ENCODE measurements at places on chromosomes 12 and 14.

DNA sequence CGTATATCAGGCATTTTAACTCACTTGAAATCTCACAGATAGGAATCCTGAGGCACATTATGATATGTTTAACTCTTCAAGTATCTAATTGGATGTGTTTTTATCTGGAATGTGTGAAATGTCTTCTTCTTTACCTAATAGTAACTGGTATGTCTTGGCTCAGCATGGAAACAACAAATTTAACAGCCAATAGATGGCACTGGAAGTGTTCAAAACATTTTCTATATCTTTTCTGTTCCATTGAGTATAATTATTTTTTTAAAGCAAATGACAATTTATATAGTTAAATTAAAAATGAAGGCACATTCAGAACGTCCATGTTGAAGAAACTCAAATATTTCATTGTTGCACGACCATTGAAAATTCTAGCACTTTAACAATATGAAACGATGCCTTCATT is 164.6 kb upstream of the SLC16A7 start:
- DNase-seq: no peak

GRCh38 chr12:64431791-64432190 is 20.1 kb upstream of the TBK1 start:
- no peak for DNase-seq

GRCh38 chr12:63888908-63889635 is 44.6 kb downstream of the SRGAP1 start:
- no peak for DNase-seq

DNA sequence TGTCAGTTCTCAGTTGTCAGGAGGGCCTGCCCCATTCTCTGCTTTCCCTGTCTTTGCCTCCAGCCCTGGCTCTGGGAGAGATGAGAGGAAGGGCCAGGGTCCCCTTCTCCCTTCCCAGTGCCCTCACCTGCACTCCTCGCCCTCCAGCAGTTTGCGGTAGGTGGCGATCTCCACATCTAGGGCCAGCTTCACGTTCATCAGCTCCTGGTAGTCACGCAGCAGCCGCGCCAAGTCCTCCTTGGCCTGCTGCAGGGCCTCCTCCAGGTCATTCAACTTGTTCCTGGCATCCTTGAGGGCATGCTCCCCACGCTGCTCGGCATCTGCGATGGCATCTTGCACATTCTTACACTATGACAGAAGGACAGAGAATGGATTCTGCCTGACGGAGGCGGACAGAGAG is 5.4 kb downstream of the KRT2 start:
- no peak for DNase-seq

DNA sequence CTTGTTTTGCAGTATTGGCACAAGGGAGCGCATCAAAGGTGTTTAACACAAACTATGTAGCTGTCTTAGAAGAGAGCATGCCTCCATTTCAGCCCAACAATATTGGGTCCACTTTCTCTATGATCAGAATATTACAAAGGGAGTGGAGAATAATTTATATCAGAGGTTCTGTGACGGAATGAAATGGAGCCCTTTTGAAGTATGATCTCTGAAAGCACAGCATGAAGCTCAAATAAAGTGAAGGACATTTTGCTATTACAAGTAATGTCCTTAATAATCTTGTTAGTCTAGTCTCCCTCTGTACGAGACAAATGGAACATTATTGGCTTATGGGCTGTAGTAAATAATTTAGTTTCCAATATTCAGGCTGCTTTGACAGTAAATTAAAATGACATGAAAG is 302.7 kb downstream of the NPAS3 start:
- no peak for DNase-seq

GRCh38 chr14:31949709-31950108 is 127.4 kb upstream of the ARHGAP5 start:
- no peak for DNase-seq

GRCh38 chr14:70919774-70920173 is 12.5 kb downstream of the PCNX1 start:
- peak; percentile 18 for DNase-seq

Measured in activated naive CD4-positive, alpha-beta T cell treated with Interleukin-2 at 50 U/mL for 16 hours (primary cell).